ENCODE measurements at places on chromosomes 11 and 22.

GRCh38 chr11:57638005-57638781 lies 11.5 kb downstream of the YPEL4 start:
- DNase-seq: no peak

DNA sequence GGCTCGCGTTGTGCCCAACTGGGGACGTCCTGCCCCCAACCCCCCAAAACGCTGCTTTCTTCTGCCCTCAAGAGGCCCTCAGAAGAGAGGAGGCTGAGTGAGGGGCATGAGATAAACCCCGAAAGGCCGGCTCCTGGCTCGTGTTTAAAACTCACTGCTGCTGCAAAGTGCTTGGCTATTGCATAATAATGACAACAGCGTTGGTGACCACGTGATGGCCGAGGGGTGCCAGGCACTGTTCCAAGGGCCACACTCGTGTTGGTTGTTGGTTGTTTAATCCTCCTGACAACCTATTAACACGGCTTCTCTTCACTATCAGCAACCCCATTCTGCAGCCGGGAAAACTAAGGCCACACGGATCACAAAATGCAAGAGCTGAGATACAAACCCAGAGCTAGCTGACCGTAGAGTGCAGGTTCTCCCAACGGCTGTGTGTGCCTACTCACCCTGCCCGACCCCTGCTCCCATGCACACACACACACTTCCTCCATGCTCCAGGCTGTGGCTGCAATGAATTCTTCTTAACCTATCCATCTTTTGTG lies 51.0 kb downstream of the ANO1 start:
- DNase-seq: no peak

- DNase-seq: no peak
These were observed 77.4 kb downstream of the MS4A13 start for GRCh38 chr11:60592601-60593000.

DNA sequence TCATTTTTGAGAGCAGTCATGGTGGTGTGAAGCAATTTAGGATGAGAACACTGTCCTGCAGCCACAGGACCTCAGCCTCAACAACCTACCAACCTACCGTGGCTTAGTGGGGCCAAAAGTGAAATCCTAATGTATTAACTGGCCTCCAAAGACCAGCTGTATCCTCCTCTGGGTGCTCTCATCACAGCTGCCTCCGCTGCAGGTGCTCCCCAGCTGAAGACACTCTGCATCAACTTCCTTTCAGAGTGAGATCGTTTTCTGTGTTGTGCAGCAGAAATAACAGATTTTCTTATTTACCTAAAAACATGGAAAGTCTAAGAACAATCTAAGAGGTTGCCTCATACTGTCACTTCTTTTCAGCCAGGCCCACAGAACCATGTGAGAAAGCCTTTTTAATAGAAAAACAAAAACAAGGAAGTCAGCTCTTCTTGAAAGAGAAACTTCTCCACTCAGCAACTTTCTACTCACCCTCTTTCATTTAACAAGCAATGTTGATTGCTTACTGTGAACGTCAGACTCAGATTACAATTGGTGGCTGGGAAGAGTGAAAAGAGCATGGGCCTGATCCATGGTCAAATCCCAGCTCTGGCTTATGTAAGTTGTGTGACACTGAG lies 136.1 kb downstream of the TENM4 start:
- no peak for DNase-seq

DNA sequence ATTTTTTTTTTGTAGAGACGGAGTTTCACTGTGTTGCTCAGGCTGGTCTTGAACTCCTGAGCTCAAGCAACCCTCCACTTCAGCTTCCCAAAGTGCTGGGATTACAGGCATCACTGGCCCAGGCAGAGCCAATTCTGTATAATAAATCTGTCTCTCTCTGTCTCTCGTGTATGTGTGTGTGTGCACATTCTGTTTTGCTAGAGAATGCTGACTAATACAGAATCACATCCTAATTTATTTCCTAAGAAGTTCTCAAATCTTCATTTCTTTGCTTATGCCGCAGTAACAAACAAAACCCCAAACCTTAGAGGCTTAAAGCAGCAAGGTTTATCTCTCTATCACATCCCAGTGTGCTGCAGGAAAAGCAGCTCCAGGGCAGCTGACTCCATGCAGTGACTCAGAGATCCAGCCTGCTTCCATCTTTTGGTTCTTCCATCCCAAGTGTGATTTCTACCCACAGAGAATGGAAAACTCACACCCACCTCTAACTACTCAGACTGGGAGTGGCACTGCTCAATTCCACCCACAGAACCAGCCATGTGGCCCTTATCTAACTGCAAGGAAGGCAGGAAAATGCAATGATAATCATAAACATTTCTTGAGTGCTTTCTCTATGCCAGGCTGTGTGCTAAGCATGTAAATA lies 35.1 kb upstream of the LRRC10B start:
- DNase-seq: no peak

- DNase-seq: no peak
These were observed 1046.6 kb downstream of the TBC1D22A start for GRCh38 chr22:47808886-47809620.

DNA sequence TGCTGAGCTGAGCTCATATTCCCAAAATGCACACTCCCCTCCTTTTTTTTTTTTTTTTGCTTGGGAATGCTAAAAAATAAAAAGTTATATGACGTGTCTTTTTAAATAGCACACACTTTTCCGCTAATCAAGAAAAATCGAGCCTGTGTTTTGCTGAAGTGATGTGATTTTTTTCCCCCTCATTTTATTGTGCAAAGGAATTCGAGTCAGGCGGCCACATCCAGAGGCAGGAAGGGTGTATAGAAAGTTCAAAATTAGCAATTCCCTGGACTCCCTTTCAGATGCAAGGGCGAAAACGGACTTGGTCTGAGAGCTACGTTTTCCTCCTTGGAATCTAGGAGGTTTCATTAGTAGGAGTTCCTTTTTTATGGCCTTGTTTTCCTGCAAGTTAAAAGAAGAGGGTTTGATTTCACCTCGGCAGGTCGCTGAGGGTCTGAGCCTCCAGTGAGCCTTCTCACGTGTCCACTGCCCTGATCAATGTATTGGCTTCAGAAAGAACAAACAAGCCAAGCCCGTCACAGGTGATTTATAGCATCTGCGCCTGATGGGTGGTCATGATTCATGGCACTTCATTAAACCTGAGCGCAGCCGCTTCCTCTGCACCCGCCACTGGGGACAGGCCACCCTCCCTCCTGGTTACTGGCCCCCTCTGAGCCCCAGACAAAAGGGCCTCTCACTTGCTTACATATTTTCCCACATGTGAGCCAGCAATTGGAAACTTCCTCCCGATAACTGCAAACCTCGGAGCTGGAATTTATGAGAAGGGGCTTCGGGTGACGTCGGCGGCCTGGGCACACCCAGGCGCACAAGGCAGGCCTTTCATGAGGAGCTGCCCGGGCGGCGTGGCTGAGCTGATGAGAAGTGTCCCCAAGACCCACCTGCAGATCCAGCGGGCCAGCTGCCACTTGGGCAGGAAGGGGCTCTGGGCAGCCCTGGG lies 64.4 kb upstream of the LINC01488 start:
- no peak for DNase-seq

DNA sequence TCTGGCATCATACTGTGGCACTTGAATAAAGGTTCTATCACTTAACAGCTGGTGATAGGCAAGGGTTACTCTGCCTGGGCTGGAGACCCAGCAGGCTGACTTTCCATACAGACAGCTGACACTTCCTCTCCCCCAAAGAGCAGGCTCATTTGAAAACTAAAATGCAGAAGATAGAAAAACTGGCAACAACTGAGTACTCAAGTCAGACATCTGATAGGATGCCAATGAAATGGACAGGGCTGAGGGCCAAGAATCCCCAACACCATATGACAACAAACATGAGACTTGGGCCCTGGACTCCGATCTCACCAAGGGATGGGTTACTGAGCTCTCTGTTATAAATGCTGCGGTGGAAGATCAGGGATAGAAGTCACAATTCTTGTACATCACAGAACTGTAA lies 237.2 kb downstream of the LRRC4C start:
- DNase-seq: no peak

DNA sequence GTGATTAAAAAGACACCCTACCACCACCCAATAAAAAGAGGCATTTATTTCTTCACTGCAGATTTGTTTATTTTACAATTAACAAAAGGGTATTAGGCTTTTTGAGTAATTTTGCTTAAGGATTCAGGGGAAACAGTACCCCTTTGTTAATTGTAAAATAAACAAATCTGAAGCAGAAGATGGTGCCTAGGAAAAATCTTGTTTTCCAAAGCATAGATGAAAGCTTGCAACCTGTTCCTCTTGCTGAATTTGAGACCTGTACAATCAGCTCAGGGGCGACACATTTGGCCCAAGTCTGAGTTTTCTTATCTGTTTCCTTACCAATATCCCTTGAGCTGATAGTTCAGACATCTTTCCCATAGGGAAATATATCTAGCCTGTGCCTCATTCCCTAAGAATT lies 171.9 kb downstream of the GRIA4 start:
- no peak for DNase-seq

- no peak for DNase-seq
These were observed 26.1 kb upstream of the ETS1 start for GRCh38 chr11:128613300-128613995.

- DNase-seq: no peak
These were observed 14.2 kb upstream of the MOB2 start for GRCh38 chr11:1500466-1501420.

DNA sequence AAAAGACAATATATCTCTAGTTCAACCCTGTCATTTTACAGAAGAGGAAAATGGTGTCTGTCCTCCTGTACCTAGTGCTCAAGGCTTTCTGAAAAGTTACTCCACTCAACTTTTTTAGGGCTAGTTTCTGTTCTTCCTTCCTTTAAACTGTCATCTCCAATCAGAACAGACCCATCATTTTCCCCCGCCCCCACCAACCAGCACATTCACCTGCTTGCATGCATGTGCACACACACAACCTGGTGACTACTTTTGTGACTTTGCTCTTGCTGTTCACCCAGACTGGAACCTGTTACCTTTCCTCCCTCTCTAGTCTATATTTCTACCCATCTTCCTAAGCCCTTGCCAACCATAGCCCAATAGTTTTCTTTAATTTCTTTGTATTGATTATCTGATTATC lies 5.6 kb downstream of the FBXO7 start:
- DNase-seq: no peak

- no peak for DNase-seq
These were observed 13.4 kb downstream of the PRDM11 start for GRCh38 chr11:45159781-45160365.

GRCh38 chr22:19607192-19608002 lies 83.2 kb upstream of the CLDN5 start:
- DNase-seq: no peak

DNA sequence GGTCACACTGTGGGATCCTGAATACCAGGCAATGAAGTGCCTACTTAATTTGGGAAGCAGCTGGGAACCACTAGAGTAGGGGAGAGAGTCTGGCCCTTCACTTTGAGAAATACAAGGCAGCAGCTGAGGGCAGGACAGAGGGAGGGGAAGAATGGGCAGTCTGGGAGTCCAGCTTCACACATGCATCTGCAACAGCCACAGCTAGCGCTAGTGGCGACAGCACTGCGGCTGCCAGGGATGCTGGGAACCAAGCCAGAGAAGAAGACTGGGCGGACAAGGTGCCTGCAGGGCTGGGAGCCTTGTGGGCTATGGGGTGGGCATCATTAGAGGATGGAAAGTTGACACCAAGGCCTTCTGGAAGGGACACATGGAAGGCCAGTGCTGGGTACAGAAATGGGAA lies 15.8 kb downstream of the SCUBE2 start:
- no peak for DNase-seq

GRCh38 chr11:19921976-19922688 lies 209.5 kb downstream of the NAV2 start:
- DNase-seq: no peak

DNA sequence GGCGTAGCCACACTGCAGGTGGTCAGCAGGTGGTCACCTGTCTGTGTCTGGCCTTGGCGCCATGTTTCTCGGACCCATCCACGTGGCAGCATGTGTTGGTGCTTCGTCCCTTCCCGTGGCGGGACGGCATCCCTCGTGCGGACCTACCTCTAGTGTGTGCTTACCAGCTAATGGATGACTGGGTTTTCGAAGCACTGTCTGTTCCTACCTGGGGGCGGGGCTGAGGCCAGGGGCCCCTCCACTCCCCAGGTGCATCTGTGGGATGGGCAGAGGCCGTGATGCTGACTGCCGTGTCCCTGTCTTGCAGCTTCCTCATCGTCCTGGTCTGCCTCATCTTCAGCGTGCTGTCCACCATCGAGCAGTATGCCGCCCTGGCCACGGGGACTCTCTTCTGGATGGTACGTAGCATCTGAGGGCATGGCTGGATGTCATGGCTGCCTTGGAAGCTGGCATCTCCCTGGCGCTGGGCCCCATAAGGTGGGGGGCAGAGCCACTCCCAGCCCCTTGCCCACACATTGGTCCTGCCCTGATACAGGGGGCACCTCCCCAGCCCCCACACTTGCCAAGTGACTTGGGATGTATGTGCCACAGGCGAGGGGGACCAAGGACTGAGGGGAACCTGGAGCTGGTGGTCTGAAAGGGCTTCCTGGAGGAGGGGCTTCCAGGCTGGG lies 82.9 kb downstream of the KCNQ1 start:
- no peak for DNase-seq
